ENCODE measurements at places on chromosomes 12 and 14. TPM values are rescaled to one million over a fixed set of nuclear protein-coding genes. Genes with fewer than 3 reads are reported as not detected.

- no peak for DNase-seq
Measured at GRCh38 chr12:114443607-114444421, 37.9 kb upstream of the TBX5 start.

GRCh38 chr12:39713552-39713951, 93.9 kb upstream of the ABCD2 start:
- no peak for DNase-seq

Gene TAS2R20
- 24.1 TPM for total RNA-seq

DNA sequence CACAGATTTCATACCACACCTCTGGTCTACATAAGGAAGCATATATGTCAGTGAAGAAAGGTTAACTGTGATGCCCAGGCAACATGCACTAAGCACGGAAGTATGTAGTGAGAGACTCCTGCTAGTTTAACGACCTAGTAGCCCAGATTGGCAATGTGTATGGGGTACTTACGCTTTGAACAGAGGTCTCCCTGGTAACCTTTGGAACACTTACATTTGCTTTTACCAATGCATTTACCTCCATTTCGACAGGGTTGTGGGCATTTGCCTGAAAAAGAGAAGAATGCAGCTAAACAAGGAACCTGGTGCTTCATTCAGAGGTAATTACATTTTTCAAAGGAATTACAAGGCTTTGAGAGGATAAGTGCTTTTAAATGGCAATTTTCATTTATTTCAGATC, 65.2 kb downstream of the WIF1 start:
- no peak for DNase-seq

DNA sequence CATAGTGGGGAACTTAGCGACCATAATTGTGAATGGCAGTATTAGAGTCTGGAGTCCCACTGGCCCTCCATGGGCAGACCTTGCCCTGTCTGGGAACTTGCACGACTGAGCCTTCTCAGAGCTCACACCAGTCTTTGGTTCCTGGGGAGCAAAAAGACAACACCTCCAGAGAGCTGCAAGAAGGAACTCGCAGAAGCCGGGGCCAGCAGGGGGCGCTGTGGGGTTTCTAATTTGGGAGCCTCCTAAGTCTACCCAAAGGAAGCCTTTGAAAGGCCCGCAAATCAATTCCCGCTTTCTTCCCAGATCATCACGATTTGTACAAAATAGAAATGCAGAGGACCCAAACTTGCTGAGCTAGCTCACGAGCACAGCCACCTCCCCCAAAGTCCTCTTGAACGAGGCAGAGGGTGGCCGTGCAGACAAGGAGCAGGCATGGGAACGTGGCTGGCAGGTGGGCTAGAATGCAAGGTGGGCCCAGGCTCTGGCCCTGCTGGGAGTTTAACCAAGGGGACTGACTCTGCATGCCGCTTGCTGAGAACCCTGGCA, 46.3 kb upstream of the FBXO21 start:
- peak; percentile 36 for DNase-seq

DNA sequence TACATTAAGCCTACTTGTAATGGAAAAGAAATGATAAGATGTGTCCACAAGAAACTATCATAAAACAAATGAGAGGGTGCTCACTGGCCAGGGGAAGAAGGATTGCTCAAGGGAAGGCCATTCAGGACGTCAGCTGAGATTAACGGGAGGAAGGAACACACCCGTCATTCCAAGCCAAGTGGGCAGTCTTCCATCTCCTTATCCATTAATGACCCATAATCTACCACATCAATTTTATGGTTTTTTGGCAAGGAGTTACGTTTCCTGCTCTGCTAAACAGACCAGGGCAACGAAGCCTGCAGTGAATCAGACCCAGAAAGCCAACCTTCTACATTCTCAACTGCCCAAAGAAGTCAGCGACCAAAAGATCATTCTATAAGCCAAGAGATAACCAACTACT, 25.1 kb downstream of the PRKAB1 start:
- peak; percentile 62 for DNase-seq

- DNase-seq = no peak
Measured at GRCh38 chr12:27158297-27158696, 75.9 kb upstream of the C12orf71 start.

DNA sequence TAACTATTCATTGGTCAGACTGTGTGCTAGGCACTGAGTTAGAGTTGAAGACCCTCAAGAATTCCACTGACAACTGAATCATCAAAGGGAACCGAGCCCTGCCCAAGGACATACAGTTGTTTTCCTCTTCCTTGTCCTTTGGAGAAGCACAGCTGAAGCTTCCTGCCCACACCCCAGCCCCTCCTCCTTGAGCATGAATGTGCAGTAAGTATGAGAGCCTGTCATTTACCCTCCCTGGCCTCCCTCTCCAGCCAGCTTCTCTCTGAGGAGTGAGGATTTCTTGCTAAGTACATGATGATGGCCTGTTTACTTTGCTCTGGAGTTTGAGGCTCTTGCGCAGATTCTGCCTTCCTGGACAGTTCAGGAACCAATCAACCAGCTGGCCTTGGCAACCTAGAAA, 235.2 kb downstream of the CACNA1C start:
- DNase-seq = no peak

DNA sequence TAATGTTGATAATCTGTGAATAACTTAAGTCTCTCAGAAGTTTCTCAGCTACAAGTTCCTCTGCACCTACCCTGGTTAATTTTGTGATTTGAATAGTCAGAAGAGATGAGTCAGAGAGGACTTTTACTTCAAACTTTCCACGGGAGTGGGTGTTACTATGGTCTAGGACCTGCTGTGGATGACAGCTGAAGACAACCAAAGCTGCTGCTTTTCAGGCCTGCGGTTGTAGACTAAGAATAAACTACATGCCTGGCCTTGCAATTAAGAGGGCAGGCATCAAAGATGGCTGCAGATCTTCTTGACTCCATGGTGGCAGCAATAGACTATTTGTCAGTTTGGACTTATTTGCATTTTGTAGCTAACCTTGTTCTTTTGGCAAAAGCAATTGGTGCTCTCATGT, 227.1 kb upstream of the KRR1 start:
- no peak for DNase-seq

Gene POTEM
- total RNA-seq = not detected

DNA sequence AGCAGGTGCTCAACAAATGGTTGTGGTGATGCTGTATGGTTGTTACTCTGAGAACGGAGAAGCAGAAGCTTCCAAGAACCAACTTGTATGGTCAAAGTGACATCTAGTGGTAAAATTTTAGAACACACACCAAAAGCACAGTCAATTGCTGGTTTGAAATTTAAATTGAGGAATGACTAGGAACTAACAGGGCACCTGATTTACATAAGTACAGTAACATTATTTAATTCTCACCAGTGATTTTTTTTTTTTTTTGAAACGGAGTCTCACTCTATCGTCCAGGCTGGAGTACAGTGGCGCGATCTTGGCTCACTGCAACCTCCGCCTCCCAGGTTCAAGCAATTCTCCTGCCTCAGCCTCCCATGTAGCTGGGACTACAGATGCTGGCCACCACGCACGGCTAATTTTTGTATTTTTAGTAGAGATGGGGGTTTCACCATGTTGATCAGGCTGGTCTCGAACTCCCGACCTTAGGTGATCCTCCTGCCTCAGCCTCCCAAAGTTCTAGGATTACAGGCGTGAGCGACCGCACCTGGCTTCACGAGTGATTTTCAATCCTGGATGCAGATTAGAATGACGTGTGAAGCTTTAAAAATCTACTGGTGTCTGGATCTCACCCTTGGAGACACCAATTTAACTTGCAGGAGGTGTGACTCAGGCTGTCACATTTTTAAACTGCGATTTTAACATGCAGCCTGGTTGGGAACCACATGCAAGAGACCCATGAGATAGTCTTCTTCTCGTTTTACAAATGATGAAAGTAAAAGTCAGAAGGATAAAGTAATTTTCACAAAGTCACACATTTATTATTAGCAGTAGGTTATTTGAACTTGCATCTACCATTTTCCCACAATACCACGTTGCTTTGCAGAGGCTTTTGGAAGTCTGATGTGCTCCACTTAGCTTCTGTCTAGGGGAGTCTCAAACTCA, 14.1 kb upstream of the NUMB start:
- no peak for DNase-seq

GRCh38 chr12:59763835-59764234, 168.0 kb downstream of the SLC16A7 start:
- no peak for DNase-seq

- DNase-seq = no peak
Measured at GRCh38 chr14:65281991-65282895, 130.3 kb upstream of the FUT8 start.

GRCh38 chr12:42099433-42099832, 45.2 kb downstream of the GXYLT1 start:
- no peak for DNase-seq
